ENCODE measurements at places on chromosomes 7 and 10.

- DNase-seq, result no peak
Observed at GRCh38 chr10:22058201-22058600, 54.7 kb upstream of the DNAJC1 start.

DNA sequence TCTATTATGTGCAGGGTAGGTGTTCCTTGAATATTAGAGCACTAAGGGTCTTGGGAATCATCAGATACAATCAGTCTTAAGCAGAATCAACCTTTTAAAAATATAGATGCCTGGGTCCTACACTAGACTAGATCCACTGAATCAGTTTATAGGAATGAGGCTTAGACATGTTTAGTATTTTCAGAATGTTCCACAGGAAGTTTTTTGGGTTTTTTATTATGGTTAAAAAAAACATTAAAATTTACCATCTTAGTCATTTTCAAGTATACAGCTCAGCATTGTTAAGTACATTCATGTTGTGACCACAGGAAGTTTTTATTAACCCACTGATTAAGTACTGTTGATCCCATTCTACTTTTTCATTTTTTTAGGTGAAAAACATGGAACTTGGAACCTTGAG lies 135.7 kb downstream of the LCOR start:
- DNase-seq, result no peak

GRCh38 chr10:104117839-104118323 lies 4.1 kb upstream of the SFR1 start:
- DNase-seq, result no peak

DNA sequence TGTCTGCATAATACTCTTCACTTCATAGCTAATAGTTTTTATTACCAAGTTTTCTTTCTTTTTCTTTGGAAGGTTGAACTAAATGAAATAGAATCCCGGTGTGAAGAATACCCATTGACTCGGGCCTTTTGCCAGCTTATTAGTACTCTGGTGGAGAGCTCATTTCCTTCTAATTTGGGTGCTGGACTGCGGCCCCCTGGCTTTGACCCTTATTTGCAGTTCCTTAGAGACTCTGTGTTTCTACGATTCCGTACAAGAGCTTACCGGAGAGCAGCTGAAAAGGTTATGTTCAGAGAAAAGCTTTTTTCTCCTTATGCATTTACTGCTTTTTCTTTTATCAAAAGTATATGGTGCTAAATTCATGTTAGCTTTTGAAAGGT lies 40.2 kb downstream of the NUP205 start:
- no peak for DNase-seq
